ENCODE measurements at places on chromosomes 11 and 22. TPM values are rescaled to one million over a fixed set of nuclear protein-coding genes. Genes with fewer than 3 reads are reported as not detected.
A peak's percentile ranks its signal among the peaks of the same experiment; 100 is the strongest.

GRCh38 chr11:14764179-14764578 lies 120.6 kb downstream of the PDE3B start:
- peak overlapping the region; percentile 1 for H3K4me3 ChIP-seq
- no peaks in the 10 kb centered on the region for H3K27me3 ChIP-seq
- DNase-seq, result no peak
- H3K4me1 ChIP-seq, result peaks cover 85% of the 10 kb centered on the region

DNA sequence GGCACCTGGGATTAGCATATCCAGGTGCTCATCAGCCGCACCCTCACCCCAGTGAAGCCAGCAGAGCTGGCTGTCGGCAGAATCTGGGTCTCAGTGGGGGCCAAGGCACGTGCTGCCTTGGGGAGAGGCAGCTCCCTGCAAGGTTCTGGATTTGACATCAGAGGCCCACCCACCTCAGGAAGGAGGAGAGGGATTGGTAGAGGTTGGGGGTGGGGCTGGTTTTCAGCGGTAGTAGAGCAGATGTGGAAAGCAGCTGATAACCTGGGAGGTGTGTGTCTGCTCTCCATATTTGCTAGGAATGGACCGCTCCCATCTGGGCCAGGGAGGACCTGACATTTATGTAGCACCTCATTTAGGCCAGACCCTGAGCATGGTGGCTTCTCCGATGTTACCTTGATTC lies 147.5 kb downstream of the GRIK4 start:
- H3K36me3 ChIP-seq, result no peaks in the 10 kb centered on the region
- no peak overlapping the region for H3K27ac ChIP-seq
- H3K4me1 ChIP-seq, result no peaks in the 10 kb centered on the region
- no peak overlapping the region for H3K4me3 ChIP-seq
- peaks cover 4% of the 10 kb centered on the region for H3K27me3 ChIP-seq

DNA sequence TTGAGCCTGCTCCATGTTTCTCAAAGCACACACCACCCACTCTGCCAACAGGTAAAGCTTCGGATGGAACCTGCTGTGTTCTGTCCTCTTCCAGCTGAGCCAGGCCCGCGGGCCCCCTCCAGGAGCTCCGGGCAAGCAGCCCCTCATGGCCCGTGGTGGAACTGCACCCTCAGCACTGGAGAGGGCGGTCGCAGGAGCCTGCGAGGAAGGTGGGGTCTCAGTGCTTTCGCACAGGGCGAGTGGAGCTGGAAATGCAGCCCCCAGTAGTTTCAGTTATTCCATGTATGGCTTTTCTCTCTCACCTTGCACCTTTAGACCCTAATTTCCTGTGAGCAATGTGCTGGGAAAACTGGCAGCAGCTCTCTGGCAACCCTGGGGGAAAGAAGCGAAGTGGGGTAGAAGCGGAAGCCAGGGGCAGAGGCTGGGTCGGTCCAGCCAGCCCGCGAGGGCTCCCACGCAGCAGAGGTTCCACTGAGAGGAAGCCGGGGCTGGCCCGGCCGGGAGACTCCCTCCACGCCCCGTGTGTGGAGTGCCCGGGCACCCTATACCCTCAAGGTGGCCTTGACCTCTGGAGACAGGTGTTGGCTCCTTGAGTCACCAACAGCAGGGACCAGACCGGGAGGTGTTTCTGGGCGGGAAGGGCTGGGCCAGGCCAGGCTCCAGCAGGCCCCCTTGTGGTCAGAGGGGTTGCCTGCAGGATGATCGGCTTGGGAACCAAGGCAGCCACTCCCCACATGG lies 119.9 kb upstream of the TMEM45B start:
- H3K27ac ChIP-seq, result no peak overlapping the region
- H3K27me3 ChIP-seq, result no peaks in the 10 kb centered on the region
- H3K4me3 ChIP-seq, result peak overlapping the region; percentile 67
- peaks cover 8% of the 10 kb centered on the region for H3K4me1 ChIP-seq
- no peaks in the 10 kb centered on the region for H3K36me3 ChIP-seq
- DNase-seq, result peak; percentile 32

GRCh38 chr11:116352881-116353280 lies 419.9 kb downstream of the BUD13 start:
- H3K4me1 ChIP-seq, result no peaks in the 10 kb centered on the region
- H3K27ac ChIP-seq, result no peak overlapping the region
- no peak for DNase-seq
- no peaks in the 10 kb centered on the region for H3K27me3 ChIP-seq
- no peaks in the 10 kb centered on the region for H3K36me3 ChIP-seq

Gene SAA4
- total RNA-seq, result not detected

Gene ADAMTS15
- total RNA-seq, result not detected
